Kidney glomerular epithelial cell (primary cell): ENCODE measurements at places on chromosomes 11 and 22.

- no peak for DNase-seq
These were observed 38.7 kb downstream of the BUD13 start for GRCh38 chr11:116733969-116734508.

DNA sequence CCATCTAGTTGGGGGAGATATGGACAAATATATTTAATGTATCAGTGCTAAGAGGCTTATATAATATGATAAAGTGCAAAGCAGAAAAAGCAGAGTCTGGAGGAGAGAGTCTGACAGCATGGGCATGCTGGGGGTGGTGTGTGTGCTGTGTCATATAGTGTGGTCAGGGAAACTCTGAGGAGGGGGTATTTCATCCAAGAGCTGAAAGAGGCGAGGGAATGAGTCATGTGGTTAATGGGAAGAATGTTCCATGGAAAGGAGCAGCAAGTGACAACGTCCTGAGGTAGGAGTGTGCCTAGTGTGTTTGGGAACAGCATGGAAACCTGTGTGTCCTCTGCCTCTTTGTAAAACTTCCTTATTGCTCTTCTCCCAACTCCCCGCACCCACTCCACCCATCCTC, 38.0 kb downstream of the EIF3F start:
- DNase-seq, result no peak

- DNase-seq, result no peak
These were observed 9.9 kb upstream of the KCNJ5 start for GRCh38 chr11:128881221-128881620.

DNA sequence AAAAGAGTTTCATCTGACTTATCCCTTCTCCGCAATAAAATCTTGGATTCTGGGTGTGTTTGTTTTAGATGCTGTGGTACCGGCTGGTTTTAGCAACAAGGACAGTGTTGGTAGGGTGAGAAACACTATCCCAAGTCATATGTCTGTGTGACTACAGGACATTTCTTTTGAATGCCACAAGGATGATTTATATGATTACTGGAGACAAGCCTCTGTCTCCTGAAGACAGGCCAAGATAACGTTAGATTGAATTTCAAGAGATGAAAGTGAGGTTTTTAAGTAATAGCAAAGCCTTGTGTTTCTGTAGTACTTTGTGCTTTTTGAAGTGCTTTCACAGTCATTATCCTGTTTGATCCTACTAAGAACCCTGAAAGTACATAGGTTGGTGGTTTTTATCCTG, 101.6 kb downstream of the COMMD9 start:
- no peak for DNase-seq

DNA sequence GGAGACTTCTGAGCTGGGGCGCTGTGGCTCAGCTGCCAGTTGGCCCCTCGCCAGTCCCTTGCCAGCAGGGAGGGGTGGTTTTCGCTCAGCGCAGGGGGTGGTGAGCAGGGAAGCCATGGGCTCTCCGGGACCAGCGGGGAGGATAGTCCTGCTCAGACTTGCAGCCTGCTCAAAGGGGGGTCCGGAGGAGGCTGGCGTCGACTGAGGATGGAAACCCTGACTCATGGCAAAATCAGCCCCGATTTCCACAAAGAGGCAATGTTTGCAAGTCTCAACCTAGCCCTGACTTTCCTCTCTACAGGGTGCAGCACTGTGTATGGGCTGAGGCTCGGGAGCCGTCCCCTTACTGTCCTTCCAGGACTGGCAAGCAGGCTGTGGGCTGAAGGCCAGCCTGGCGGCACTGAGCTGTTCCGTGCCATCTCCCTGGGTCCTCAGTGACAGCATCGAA, 35.1 kb downstream of the FBLN1 start:
- no peak for DNase-seq

DNA sequence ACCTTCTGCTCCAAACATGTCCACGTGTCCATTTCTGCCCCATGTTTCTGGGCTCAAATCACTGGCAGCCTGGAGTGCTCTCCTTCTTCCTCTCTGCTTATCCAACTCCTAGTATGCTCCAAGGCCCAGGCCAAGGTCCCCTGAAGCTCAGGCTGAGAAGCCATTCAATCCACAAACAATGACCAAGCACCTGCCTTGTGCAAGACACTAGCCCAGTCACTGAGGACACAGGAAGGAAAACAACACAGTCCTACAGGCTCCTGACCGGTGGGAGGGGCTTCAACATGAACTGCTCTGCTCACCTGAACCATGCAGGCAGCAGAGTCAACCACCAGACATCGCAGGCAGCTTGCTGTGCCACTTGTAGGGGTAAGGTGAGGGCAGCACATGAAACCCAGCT, 93.6 kb downstream of the RPL27A start:
- DNase-seq, result no peak
